Astrocyte of the cerebellum (primary cell): ENCODE measurements at places on chromosomes 4 and X.
A peak's percentile ranks its signal among the peaks of the same experiment; 100 is the strongest.

- DNase-seq = no peak
Observed at GRCh38 chr4:35757836-35758235, 486.5 kb downstream of the ARAP2 start.

GRCh38 chrX:28843817-28844216 is 256.6 kb downstream of the IL1RAPL1 start:
- DNase-seq = no peak

- no peak for DNase-seq
Observed at GRCh38 chr4:129899849-129900248, 803.9 kb downstream of the C4orf33 start.

- DNase-seq = no peak
Observed at GRCh38 chr4:19178835-19179234, 1072.9 kb upstream of the SLIT2 start.

DNA sequence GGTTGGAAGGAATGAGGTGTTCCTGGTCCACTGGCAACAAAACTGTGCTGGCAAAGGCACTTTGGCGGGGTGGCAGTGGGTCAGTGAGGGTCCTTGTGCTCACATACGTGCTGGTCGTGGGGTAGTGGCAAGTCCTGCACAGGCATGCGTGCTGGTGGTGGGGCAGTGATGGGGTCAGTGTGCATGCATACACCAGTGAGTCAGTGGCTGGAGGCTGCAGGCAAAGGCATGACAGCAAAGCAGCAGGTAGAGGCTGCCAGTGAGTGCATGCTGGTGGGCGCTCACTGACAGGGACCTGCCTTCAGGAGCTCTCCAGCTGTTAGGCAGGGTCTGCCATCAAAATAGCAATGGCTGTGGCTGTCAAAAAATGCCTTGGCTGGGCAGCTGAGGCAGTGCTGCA is 42.1 kb downstream of the TMPRSS11E start:
- DNase-seq = no peak

- no peak for DNase-seq
Observed at GRCh38 chr4:100147684-100148083, 42.6 kb downstream of the DDIT4L start.

GRCh38 chr4:36187723-36188333 is 56.5 kb downstream of the ARAP2 start:
- peak; percentile 49 for DNase-seq

DNA sequence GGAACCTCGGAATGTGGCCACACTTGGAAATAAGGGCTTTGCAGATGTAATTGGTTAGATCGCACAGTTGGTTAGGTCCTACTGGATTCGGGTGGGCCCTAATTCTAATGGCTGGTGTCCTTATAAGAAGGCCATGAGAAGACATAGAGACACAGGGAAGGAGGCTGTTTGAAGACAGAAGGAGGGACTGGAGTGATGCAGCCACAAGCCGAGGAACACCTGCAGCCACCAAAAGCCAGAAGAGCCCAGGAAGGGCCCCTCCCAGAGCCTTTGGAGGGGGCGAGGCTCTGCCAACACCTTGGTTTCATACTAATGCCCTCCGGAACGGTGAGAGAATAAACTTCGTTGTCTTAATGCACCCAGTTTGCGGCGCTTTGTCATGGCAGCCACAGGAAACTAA is 47.0 kb downstream of the EVC start:
- no peak for DNase-seq

DNA sequence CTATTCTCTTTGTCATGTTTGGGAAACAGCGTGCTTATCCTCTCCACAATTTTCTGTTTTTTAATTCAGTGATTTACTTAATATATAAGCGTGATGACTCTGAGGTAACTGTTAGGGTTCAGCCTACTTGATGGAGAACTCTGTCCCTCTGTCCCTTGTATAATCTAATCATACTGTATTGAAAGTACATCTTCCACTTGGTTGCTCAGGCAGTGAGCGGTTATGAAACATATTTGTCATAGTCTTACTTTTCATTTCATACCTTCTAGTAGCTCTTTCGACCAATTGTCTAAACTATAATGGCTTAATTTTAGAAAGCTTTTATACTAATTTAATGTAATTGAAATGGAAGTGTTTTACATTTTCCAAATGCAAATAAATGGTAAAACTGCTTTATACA is 469.0 kb downstream of the TLL1 start:
- DNase-seq = no peak

GRCh38 chr4:123649250-123649644 is 252.7 kb downstream of the SPRY1 start:
- DNase-seq = no peak

DNA sequence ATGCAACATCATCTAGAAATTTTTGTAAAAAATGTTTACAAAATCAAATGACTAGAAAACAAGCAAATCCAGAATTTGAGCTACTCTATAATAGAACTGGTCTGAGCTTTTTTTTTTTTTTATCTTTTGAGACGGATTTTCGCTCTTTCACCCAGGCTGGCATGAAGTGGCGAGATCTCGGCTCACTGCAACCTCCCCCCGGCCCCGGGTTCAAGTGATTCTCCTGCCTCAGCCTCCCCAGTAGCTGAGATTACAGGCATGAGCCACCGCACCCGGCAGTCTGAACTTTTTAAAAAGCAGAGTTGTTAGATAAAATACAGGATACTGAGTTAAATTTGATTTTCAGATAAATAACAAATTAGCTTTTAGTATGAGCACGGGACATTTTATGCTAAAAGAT is 11.0 kb downstream of the SPP1 start:
- DNase-seq = no peak

- no peak for DNase-seq
Observed at GRCh38 chr4:100696531-100696930, 178.7 kb upstream of the EMCN start.

- DNase-seq = no peak
Observed at GRCh38 chr4:153763404-153763803, 3.6 kb upstream of the RNF175 start.

- DNase-seq = no peak
Observed at GRCh38 chr4:185956544-185956940, 112.4 kb upstream of the TLR3 start.

GRCh38 chr4:68576272-68577125 is at the start of gene UGT2B17:
TSS of gene UGT2B17 (minus strand) at chr4:68576322. CDS start at chr4:68568484, 7,838 bp downstream.
- DNase-seq = no peak

DNA sequence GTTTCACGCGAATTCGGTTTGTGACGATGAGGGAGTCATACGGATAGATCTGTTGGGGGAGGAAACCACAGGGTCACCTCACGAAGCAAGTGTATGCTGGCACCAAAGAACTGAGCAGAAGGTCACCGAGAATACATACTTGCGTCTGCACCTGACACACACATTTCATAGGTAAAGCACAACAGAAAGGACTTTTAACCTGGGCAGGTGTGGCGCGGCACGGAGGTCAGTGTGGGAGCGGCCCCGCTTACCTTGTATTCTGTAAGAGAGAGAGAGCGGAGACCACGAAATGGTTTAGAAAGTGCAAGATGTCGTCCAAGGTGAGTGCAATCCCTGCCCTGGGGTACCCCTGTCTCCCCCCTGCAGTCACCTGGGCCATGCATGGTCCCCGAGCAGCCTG is 43.6 kb upstream of the AFAP1 start:
- no peak for DNase-seq

- no peak for DNase-seq
Observed at GRCh38 chr4:8192748-8193738, 6.0 kb upstream of the SH3TC1 start.

DNA sequence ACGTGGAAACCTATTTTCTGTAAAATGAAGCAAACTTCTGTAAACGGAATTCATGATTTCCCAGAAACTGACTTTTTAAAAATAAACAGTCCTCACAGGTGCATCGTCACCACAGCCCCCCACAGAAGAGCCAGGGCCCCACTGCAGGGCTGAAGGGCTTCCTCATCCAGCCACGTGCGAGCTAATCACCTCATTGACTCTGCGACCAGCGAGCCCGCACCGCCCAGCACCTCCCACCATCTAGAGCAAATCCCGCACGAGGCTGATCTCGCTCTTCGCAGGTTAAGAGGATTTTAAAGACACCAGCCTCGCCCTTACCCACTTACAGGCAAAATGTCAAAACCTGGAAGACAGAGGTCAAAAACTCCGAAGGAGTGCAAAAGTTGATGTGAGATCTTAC is 14.8 kb downstream of the PPP2R3B start:
- DNase-seq = no peak

- no peak for DNase-seq
Observed at GRCh38 chrX:590693-591404, 39.7 kb upstream of the SHOX start.

DNA sequence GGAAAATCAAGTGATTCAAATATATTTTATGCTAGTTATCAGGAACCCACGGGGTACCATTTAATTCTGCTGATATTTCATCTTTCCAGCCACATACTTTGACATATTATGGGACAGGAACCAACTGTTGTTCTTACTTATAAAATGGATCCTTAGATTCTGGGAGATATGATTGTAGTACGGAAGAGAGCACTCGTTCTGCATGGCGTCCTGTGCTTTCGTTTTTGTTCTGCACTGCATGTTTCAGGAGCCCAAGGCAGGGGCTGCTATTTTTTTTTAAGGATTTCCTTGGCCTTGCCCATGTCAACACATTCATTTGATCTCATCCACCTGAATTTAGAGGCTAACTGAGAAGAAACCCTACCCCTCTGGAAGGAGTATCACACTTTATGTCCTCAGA is 245.5 kb upstream of the TLL1 start:
- no peak for DNase-seq

- DNase-seq = peak; percentile 93
Observed at GRCh38 chr4:17576932-17577664, at the start of gene LAP3. TSS of gene LAP3 (plus strand) at chr4:17577198. CDS start at chr4:17577466, 268 bp downstream.

GRCh38 chrX:31297881-31298280 is 226.0 kb upstream of the FTHL17 start:
- DNase-seq = no peak

- DNase-seq = no peak
Observed at GRCh38 chrX:129750971-129751370, 12.2 kb downstream of the XPNPEP2 start.

GRCh38 chrX:65874110-65874509 is 165.8 kb downstream of the VSIG4 start:
- DNase-seq = no peak

- no peak for DNase-seq
Observed at GRCh38 chrX:152898442-152898841, 575 bp downstream of the ZNF185 start.

DNA sequence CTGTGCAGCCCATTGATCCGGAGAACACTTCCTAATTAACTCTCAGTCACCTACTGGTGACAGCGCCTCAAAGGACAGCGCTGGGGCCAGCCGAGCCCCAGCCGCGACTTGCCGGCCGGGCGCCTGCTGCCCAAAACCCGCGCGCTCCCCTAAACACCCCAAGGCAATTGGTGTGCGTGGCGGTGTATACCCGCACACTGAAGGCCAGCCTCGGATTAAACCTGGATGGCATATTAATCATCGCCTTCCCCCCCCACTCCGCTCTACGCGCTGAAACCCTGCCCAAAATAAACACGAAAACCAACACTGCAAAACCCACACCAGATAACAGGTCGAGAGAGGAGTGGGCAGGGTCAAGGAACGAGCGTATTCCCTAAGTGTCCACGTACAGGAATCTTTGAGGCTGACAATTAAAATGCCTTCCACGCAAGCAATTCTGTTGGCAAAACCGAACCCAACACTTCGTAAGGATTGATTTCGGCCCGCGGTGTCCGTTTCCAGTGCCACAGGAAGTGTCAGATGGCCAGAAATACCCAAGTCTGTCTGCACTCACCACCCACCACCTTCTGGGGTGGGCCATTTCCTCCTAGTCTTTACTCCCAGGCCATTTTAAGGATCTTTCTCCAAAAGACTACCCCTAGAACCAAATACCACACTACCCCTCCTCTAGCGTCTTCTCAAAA is 2.7 kb downstream of the BCOR start:
- no peak for DNase-seq

- no peak for DNase-seq
Observed at GRCh38 chr4:44538534-44538933, 89.9 kb upstream of the KCTD8 start.

DNA sequence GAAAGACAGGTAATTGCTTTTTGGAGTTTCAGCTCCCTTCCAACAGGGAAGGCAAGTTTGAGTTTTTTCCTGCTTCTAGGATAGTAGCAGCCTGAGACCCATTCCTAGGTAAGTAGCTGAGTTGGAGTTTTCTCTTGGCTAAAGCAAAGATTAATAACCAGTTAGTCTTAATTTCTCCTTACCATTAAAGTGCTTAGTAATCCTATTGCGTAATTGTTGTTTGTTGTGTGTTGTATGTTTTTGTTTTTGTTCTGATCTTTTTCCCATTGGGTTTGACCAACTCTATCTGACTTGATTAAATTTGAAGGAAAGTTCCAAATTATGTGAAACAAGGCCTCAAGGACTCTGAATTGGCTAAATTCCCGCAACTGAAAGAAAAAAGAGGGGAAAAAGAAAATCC is 83.5 kb downstream of the TBX22 start:
- no peak for DNase-seq

DNA sequence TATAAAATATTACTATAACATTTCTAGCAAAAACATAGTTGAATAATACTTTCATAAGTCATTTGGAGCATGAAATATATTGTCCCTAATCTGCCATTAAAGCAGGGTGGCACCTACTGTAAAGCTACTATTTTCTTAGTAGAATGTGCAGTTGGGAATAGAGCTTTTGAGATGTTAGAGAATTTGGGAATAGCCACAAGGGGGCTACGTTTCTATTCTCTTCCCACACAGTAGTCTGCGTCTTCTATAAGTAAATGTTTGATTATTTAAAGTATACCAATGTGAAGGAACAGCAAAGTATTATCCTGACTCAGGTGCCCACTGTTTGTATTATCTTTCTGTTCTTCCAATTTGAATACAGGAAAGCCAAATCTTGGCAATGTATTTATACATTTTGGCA is 323.2 kb upstream of the GIMD1 start:
- no peak for DNase-seq

- no peak for DNase-seq
Observed at GRCh38 chr4:62133101-62133897, 933.2 kb downstream of the ADGRL3 start.

DNA sequence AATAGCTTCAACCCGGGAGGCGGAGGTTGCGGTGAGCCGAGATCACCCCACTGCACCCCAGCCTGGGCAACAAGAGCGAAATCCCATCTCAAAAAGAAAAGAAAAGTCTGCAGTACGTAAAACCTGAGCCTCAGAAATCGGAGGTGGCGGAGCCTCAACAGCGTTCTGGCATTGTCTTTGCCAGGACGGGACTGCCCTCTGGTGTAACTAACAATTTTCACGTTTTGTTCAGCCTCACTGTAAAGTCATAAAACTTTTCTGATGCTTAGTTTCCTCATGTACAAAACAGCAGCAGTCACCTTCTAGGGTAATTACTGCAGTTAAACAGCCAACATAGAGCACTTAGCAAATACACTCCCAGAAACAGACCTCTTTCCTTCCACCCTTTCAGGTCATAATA is 121.7 kb downstream of the RBM47 start:
- no peak for DNase-seq

DNA sequence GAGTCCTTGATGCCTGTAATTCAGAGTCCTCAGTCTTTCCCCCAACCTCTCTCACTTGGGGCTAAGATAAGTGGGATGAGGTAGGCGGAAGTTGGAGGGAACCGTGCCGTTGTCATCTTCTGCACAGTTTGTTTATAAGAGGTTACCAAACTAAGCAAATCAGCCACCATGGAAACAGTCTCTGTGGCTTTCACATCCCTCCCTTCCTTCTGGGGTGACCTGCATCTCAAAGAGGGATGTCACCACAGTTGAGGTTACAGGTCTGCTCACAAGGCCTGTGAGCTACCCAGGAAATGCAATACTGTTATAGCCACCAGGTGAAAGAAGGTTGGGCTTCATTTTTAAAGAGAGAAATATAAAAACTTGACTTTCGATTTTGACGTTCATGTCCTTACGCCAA is 26.3 kb downstream of the RTL5 start:
- no peak for DNase-seq

GRCh38 chr4:20395160-20395773 is 143.6 kb downstream of the SLIT2 start:
- no peak for DNase-seq
